ENCODE measurements at places on chromosomes 3 and 15.

DNA sequence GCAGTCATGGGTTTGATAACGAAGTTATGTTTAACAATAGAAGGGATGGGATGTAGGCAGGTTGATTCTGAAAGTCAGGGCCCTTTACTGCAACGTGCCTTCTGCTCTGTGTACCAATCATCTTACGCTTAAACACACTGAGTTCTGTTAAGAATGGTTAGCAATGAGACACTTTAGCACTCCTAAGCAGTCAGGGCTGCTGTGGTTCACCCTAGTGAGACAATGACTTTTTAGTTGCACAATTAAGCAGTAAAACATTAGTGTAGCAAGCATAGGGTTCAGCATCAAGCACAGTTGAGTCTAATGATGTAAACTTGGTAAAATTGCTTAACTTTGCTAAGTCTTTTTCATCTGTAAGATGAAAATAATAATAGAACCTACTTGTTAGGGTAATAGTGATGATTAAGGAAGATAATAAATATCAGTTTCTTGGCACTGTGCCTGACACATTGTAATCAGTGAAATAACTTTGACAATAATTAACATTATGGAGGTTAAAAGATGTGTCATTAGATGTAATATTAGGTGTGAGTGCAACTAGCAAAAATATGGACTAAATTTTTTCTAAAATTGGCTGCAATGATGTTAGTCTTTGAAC is 484.2 kb upstream of the THBS1 start:
- no peak for DNase-seq

- peak; percentile 63 for DNase-seq
Observed at GRCh38 chr3:16828815-16829214, 55.9 kb upstream of the PLCL2 start.

GRCh38 chr15:97084650-97085049 is 754.1 kb downstream of the NR2F2 start:
- no peak for DNase-seq

DNA sequence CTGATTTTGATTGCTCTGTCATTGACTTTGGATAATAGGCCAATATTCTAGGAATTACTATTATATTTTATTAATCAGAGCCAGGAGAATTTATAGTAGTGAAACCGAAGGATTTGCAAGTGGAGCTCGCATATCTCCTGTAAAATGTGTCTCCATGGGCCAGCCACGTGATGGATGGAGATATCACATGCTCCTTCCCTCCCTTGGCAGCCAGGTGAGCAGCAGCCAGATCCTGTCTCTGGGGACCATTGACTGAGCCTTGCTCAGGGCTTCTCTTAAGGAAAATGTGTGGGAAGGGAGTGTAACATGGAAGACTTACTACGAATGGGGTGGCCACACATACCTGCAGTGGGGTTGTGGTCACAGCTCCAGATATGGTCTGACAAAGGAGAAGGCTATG is 144.7 kb upstream of the RGMA start:
- no peak for DNase-seq

GRCh38 chr3:183239046-183239445 is 14.0 kb upstream of the B3GNT5 start:
- no peak for DNase-seq

GRCh38 chr15:43826508-43827341 is at the start of gene WDR76:
Gene WDR76 (plus strand): TSS chr15:43827002. CDS start chr15:43827033, 31 bp downstream.
- peak; percentile 71 for DNase-seq

- DNase-seq = no peak
Observed at GRCh38 chr15:82621970-82622369, 25.2 kb downstream of the CPEB1 start.

- peak; percentile 6 for DNase-seq
Observed at GRCh38 chr3:173045770-173046382, 95.2 kb downstream of the SPATA16 start.

DNA sequence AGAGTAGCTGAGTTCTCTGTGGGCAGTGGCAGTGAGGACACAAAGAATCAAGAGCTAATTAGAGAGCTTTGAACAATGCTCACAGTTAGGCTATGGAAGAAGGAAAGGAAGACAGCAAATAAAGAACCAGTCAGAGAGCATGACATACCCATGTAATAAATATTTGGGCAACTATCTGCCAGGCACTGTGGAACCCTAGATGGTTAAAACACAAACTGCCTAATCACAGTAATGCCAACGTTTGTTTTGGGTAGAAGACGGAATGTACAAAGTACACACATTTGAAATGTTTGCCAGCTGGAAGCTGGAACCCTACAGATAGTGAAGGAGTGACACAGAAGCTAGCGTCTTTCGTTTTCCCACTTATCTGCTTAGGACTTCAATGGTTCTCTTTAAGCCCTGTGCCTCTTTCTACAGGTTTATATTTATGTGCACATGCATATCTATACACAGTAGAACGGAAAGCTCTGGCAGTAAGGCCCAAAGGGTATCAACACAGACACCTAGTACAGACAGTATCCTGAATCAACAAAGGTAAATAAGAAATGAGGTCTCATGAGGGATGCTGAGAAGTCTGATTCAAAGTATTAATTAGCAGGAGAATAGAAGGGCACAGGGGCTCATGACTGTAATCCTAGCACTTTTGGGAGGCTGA is 44.6 kb downstream of the ANKRD28 start:
- no peak for DNase-seq

GRCh38 chr15:59713177-59713576 is 24.1 kb upstream of the BNIP2 start:
- no peak for DNase-seq

- no peak for DNase-seq
Observed at GRCh38 chr15:60399246-60399915, 1.6 kb upstream of the ANXA2 start.

- peak; percentile 34 for DNase-seq
Observed at GRCh38 chr3:71600646-71601288, 17.2 kb upstream of the FOXP1 start.

DNA sequence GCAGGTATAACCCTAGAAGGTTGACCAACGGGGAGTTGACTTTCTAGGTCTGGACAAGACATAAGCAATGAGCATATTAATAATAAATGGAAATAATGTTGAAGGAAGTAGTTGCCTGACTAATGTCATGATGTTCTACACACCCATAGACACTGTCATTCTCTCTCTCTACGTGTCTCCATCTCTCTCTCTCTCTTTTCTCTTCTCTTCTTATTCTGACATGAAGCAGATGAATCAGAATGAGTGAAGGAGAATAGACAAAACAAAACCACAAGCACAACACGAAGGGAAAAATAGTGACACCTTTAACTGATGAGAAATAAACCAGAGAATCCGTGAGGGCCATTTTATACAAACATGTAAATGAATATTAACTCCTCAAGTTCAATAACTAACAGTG is 26.7 kb upstream of the CCDC80 start:
- no peak for DNase-seq

DNA sequence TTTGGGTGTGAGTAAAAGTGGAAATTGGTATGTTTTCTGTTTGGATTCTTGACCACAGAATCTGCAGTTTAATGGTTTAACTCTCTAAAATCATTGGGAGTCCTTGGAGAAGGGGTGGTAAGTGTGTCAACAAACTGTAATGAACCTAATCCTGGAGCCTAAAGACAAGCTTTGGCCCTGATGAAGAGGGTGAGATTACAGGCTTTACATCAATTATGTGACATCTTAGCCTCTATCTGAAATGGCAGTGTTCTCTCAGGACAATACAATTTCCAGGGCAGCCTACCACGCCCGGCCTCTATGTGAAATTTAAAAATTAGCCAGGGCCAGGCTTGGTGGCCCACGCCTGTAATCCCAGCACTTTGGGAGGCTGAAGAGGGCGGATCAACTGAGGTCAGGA is 4.3 kb upstream of the PKM start:
- no peak for DNase-seq

- DNase-seq = no peak
Observed at GRCh38 chr15:97463696-97464095, 496.8 kb upstream of the ARRDC4 start.

DNA sequence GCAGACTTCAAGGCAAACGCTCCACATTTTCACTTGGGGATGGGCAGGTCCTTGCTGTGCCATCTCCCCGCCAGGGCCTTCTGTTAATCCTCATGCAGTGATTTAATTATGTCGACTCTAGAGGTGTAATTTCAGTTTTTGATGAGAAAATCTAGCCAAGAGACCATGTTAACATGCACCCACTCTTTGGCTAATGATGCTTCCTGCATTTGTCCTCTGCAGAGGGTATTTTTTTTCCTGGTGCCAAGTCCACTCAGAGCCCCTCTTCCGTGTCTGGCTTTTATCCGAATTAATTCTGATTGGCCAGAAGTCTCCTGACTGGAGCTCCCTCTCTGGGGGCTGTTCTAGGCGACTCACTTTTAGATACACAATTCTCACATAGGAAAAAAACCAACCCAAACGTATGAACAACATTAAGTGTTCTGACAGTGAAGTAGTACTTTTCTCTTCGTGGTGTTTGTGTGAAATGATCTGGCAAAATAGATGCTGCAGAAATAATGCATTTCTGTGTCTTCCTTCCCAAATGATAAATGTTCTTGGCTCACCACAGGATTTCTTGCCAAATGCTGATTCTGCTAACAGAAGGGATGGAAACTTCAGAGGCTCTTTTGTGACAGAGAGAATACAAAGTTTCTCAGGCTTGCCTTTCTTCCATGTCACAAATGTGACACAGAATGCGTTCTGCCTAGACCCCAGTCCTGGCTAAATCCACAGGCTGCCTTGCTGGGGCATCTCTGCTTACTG is 190.0 kb downstream of the CACNA2D3 start:
- DNase-seq = no peak

DNA sequence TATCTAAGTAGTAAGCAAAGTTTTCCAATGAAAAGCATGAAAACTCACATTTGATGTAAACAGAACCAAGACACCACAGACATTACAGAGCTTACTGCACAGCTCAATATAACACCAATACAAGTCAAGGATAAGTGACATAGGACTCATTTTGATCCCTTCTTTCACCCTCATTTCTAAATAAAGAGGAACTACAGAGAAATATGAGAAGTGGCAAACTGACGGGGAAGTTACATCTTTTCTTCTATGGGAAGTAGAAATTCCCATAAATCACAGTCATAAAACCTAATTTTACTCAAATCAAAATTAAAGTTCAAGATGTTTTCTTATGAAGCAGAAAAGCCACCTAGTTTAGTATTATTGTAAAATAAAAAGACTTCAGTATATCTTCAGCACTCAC is 3.8 kb downstream of the ATG3 start:
- DNase-seq = no peak

DNA sequence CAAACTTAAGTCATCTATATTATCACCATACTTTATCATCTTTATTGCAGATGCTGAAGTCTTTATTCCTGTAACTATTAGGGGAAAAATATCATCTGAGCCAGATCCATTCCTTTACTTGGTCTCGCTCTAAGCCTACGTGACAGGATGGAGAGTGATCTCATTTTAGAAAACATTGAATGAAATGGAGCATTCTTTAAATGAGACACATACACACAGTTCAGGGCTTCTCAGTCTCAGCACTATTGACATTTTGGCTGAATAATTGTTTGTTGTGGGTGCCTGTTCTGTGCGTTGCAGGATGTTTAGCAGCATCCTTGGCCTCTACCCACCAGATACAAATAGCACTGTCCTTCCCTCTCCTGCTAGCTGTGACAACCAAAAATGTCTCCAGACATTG is 36.2 kb upstream of the PROK2 start:
- DNase-seq = no peak

- DNase-seq = peak; percentile 89
Observed at GRCh38 chr3:120093119-120093910, 932 bp downstream of the GSK3B start.

- DNase-seq = no peak
Observed at GRCh38 chr3:57288403-57288802, 4.1 kb downstream of the ASB14 start.

DNA sequence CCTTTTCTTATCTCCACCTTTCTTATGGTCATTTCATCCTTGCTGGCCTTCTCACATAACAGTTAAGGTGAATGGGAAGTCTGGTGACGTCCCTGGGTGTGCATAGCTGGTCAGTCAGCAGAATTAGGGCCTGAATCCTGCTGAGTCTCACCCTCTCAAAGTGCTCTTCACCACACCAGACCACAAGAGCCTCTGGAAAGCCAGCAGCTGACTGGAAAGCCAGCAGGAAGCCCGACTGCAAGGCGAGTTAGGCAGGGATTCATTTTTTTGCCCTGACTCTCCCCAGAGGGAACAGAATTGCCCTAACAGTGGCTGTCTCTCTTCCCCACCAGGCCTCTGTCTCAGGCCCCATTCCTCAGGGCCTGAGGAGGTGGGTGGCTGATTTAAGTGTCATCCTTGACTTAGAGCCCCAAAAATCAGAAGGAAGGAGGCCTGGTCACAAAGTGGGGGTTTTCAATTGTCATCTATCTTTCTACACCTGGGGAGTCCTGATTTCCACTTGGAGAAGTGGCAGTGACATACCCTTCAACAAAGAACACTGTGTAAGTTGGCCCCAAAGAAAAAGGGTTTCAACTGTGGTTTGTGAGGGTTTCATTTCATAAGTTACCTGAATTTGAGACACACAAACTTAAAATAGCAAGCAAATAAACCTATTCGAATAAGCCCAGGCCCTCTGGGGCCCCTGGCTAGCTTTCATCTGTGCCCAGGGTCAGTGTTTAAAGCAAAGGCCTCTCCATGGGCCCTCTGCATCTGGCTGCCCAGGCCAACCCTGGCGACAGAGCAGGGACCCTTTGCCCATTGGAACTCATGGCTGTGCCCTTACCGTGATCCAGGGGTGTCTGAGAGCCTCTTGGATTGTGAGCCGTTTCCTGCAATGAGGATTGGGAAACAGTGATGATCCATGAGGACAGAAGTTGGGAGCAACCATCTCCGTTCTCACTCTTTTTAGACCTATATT is 90.5 kb upstream of the HERC1 start:
- no peak for DNase-seq

GRCh38 chr15:70226337-70226980 is 128.7 kb upstream of the TLE3 start:
- DNase-seq = no peak

GRCh38 chr3:129971351-129972052 is 3.0 kb upstream of the TRH start:
- no peak for DNase-seq

DNA sequence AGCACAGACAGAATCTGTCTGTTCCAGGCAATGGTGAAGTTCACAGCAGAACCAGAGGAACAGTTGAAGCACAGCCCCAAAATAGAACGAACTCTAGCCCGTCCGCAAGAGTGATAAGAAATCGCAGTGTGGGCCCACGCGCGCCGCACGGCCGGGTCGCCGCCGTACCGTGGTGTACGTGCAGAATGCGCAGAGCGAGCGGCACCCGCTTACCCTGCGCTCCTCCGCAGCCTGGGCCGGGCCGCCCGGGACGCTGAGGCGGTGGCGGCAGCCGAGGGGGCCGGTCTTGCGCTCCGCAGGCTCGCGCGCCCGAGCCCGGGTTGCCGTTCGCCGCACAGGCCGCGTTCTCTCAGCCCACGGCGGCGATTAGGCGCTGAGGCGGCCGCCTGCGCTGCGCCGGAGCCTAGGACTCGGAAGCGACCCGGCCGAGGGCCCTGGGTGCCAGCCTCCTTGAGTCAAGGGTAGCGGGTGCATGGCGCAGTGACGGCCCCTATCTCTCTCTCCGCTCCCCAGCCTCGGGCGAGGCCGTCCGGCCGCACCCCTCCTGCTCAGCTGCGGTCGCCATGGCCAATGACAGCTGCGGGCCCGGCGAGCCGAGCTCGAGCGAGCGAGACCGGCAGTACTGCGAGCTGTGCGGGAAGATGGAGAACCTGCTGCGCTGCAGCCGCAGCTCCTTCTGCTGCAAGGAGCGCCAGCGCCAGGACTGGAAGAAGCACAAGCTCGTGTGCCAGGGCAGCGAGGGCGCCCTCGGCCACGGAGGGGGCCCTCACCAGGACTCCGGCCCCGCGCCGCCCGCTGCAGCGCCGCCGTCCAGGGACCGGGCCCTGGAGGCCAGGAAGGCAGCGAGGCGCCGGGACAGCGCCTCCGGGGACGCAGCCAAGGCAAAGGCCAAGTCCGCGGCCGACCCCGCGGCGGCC is 20.5 kb downstream of the WDR73 start:
- peak; percentile 88 for DNase-seq

- no peak for DNase-seq
Observed at GRCh38 chr15:57114070-57114469, 195.6 kb downstream of the TCF12 start.
